ENCODE measurements at places on chromosomes 1 and 21.

GRCh38 chr1:2151252-2151651 is 43.3 kb downstream of the FAAP20 start:
- DNase-seq, result no peak

GRCh38 chr21:20404915-20405314 is 593.3 kb upstream of the NCAM2 start:
- no peak for DNase-seq

DNA sequence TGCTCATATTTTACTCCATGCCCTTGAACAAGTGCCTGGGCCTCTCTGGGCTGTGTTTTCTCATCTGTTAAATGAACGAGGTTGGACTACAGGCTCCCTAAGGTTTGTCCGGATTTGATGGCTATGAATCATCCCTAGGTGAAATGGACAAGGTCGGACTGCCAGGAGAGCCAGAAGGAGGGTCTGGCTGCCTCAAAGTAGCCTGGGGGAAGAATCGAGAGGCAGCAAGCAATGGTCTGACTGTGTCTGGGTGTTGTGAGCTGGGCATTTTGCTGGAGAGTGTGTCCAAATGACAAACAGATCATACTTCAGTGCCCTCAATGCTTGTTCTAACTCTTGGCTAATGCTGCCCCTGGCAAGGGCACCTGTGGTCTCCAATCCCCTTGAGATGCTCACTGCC is 730.9 kb downstream of the PTPRU start:
- no peak for DNase-seq

DNA sequence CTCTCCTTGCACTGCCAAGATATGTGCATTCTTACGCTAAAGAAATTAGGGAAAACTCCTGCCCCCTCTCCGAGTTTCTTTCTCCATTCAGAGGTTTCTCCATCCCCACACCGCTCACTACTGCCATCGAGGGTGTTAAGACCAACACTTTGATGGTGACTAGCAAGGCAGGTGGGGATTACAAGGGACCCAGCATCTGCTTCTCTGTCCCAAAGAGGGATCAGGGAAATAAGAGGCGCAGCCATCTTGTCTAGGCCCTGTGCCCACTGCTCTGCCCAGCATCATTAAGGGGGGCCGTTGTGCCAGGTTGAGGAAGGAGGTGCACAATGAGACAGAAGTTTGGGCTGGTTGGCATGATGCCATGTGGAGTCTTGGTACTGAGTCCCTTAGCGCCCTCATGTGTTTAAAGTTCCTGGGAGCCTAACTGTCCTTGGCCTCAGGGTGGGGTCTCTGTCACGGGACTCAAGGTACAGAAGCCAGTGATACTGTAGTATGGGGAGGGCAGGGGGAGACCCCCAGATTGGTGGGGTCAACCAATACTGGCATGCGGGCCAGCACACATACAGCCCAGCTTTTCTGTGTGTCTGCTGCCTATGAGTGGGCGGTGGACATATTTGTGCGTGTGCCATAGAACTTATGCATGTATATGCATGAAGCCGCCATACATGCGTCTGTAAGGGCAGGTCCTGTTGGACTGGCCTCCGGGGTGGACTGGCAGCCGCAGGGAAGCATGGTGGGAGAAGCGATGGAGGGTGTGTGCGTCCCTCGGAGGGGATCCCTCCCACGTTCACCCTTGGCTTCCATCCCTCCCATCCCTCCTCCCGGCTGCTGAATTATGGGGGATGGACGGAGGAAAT is 5.5 kb downstream of the EFNA3 start:
- DNase-seq, result no peak

GRCh38 chr1:40130892-40131291 is 30.3 kb upstream of the RLF start:
- DNase-seq, result no peak

- DNase-seq, result no peak
These were observed 23.4 kb downstream of the FNBP1L start for GRCh38 chr1:93471284-93471683.

GRCh38 chr21:43679951-43680350 is 20.6 kb downstream of the RRP1B start:
- DNase-seq, result no peak

- peak; percentile 30 for DNase-seq
These were observed 771 bp upstream of the NTNG1 start for GRCh38 chr1:107139833-107140702.

DNA sequence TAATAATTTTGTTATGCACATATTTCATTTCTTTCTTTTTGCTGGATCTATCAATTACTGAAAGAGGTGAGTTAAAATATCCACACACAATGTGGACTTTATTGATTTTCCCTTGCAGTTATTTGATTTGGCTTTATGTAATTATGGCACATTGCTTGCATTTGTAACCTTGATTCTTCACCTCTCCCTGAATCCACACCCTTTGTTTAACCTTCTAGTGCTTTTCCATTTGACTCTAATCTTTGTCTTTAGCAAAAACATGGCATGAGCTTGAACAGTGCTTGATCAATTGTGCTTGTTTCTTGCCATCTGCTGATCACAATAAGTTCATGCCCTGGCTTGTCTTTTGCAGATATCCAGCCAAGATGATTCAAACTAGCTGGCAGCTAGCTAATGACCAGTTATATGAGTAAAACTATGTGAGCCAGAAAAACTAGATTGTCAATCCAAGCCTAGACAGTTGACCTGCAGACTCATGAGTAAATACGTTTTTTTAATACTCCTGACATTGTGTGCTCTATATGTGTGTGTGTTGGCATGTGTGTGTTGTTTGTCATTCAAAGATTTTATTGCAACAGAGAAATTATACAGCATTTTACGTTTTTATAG is 899.2 kb downstream of the NCAM2 start:
- no peak for DNase-seq

GRCh38 chr1:97378596-97378995 is 542.2 kb downstream of the DPYD start:
- no peak for DNase-seq

GRCh38 chr1:53574621-53575020 is 115.4 kb downstream of the DMRTB1 start:
- no peak for DNase-seq

- DNase-seq, result no peak
These were observed 134.5 kb downstream of the PTPN14 start for GRCh38 chr1:214416858-214417257.

DNA sequence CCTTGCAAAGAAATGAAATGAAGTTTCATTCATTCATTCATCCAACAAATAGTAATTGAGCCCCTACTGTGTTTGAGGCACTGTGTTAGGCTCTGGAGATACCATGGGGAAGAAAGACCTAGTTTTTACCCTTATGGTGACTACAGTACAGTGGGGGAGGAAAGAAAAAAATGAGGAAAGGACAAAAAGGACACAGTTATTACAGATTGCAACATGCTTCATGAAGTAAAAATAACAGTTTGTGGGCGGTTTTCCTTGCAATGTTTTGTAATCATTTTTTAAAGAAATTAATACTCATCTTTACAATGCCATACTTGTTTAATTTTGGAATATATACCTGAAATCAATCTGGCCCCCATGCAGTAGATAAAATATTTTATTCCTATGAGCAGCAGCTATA is 120.3 kb downstream of the TM2D1 start:
- no peak for DNase-seq

DNA sequence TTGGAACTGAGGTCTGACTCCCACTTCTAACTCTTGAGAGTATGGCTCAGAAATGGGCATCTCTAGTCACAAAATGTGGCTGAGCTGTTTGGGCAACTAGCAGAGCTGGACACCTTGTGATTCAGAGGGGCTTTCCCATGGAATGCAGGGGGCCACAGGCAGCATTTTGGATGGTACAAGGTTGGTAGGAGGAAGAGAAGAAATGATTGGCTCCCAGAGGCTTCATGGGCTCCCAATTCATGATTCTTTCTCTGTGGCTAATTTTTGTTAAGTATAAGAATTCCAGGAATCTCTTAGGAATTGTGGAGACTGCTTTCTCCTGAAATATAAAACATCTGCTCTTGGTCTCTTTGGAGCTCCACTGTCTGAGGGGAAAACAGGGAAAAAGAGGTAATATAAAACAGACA is 49.7 kb downstream of the PBX1 start:
- DNase-seq, result no peak

- no peak for DNase-seq
These were observed 449.1 kb upstream of the KAZN start for GRCh38 chr1:14149431-14149830.

DNA sequence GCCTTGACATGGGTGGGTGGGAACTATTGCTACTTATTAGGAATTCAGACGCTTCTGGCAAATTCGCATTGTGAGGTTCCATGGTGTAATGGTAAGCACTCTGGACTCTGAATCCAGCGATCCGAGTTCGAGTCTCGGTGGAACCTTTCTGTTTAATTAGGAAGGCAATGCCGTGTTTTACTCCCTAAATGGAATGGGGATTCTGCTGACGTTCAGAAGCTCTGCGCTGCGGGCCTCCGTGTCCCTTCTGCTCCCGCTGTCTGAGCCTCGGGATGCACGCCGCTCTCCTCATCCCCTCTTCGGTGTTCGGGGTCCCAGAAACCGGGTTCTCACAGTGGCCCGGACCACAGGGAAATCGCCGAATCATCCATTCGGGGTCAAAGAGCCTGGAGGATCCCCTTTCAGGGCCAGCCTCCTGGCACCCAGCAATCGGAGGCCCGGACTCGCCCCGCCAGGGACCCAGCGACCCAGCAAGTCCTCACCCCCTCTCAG is 280.3 kb downstream of the FAM72C start:
- no peak for DNase-seq

GRCh38 chr1:72435025-72435424 is 152.7 kb upstream of the NEGR1 start:
- DNase-seq, result no peak

DNA sequence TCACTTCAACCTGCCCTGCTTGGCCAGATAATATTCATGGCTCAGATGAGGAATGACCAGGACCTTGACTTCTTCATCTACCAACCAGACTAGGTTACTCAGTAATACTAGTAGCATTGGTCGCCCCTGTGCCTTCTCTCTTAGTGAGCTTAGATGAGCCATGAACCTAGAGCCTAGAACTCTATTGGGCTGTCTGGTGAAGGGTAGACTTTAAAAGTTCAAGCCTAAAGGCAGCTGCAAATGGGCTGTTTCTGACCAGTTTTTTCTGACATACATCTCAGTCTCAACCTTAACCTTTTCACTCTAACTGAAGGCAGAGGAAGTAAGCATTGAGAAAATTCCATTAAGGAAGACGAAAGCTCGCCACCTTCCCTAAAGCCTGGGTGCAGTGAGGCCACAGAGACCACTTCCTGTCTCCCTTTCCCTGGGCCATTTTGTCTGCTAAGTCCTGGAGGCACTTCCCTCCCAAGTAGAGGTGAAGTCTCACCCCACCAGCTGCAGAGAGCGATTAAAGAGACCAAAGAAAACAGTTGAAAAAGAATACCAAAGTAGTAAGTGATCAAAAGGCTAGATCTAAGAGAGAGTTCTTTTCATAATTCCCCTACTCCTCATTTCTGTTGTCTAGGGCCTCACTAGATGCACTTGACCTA is 53.3 kb downstream of the MTR start:
- no peak for DNase-seq

- DNase-seq, result no peak
These were observed at the start of gene NEXN for GRCh38 chr1:77888081-77888780. TSS of gene NEXN (plus strand) at chr1:77888624. CDS start at chr1:77916107, 27,483 bp downstream.

- DNase-seq, result peak; percentile 60
These were observed 2.1 kb upstream of the OTUD7B start for GRCh38 chr1:150012611-150013010.

DNA sequence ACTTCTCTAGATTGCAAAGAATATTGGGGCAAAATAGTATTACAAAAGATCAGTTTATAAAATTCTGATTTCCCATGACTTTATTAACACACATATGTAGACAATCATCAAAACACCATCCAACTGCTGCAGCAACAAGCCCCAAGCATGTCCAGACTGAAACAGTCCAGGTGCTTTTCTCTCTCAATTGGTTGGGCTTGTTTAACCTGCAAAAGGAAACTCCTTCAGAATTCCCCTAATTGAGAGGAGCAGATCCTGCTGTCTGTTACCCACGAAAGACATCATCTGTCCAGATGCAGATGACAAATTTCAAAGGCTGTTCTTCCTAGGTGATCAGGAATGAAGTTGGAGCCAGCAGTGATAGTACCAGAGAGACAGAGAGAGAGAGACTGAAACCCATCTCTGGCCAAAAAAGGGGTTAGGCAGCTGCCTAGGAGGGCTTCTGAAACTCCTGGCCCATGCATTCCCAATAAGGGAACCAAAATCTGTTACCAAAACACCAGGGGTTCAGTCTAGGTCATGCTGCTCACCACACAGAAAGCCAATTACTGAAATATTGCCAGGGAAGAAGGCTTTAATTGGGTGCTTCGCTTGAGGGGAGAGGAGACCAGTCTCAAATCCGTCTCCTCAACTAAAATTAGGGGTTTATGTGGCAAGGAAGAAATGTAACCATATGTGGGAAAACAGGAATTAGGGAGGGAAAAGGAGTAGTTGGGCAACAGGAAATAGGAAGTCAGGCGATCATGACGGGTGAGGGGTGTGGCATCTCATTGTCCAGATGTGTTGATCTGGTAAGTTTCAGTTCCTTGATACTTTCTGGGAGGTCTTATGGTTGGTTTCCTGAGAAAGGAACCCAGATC is 34.7 kb upstream of the RGL1 start:
- DNase-seq, result no peak

DNA sequence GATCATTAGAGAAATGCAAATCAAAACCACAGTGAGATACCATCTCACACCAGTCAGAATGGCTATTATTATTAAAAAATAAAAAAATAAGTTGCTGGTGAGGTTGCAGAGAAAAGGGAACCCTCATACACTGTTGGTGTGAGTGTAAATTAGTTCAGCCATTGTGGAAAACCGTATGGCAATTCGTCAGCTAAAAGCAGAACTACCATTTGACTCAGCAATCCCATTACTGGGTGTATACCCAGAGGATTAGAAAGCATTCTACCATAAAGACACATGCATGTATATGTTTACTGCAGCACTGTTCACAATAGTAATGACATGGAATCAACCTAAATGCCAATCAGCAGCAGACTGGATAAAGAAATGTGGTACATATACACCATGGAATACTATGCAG is 42.2 kb downstream of the GIPC2 start:
- DNase-seq, result no peak

DNA sequence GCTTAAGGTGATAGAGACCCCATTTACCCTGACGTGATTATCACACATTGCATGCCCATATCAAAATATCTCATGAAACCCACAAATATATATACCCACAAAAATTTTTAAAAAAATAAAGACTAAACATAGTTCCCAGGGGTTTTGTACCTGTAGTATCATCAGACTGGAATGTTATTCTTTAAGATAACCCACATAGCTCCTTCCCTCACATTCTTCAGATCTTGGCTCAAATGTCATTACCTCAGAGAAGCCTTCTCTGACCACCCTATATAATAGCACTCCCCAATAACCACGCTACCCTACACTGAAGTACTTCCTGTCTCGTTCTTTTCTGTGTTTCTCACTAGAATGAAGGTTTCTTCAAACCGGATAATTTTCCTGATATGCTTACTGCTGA is 138.3 kb upstream of the SNX7 start:
- no peak for DNase-seq
